Stimulated activated CD8-positive, alpha-beta memory T cell treated with anti-CD3 and anti-CD28 coated beads, Interleukin-7, amount 100 ng/mL, for 4 hours (primary cell): ENCODE measurements at places on chromosomes 2 and 18.

GRCh38 chr18:49734836-49735235 lies 78.5 kb downstream of the ACAA2 start:
- no peak for DNase-seq

- no peak for DNase-seq
Observed at GRCh38 chr2:184597571-184597991, 748 bp upstream of the ZNF804A start.

DNA sequence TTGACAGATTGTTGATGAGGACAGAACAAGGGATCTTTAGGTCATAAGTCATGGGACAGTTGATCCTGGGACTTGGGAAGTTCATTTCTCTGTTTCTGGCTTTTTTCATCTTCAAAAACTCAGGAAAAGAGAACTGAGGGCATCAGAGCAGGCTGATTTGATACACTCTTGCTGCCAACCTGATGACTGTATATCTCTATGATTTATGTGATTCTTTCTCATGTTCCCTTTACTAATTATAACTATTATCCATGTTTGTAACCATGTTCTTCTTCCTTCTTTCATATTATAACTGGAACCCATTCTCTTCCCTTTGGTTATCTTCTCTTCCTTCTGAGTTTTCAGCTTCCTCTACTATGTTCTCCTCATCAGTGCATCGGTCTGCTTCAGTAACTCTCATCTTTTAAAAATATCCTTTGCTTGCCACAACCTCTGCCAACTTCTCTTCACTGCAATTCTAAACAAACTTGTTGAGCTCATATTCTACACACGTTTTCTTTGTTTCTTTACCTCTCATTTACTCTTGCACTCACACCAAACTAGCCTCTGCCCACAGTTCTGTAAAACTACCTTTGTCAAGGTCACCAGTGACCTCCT lies 13.5 kb downstream of the RASGRP3 start:
- no peak for DNase-seq

DNA sequence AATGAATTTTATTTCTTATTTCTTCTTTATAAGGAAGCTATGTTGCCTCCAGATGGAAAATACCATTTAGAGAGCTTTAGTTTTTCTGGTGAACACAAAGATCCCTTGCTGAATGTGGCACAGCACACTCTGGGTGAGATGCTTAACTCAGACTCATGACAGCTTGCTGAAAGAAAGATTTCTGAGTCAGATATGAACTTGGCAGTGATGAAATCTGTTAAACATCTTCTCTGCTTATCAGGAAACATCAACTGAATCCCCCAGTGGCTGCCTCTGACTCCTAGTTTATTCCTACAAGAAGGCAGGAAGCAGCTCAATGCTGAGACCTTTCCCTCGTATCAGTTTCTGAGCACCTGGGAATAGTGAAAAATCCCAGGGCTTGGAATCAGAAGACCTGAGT lies 162.8 kb downstream of the OSR1 start:
- no peak for DNase-seq

GRCh38 chr2:175872005-175872348 lies 130.1 kb downstream of the LNPK start:
- DNase-seq, result no peak

GRCh38 chr2:201358684-201359083 lies 1.5 kb upstream of the FLACC1 start:
- no peak for DNase-seq

DNA sequence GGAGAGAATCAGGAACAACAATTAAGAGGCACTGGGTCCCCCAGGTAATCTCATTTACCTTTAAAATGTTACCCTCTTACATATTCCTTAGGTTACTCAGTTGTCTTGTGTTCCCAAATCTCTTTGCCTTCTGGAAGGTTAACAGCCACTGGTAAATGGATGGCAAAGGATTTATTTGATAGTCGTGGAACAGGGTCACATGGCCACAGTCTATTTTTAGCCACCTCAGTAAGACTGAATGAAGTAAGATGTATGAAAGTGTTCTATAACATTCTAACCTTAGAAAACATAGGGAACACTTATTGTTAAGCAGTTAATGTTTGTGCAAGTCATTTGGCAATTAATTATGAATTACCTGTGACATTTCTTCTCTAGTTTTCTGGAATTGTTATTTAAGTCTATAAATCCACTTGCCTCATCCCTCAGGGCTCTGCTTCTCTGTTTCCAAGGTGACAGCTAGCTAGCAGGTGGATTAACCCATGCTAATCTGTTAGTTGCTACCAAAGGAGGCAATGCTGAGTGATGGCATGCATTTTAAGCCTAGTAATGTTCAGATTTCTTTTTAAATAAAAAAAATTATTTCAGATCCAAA lies 211.0 kb downstream of the PIK3C3 start:
- no peak for DNase-seq

- no peak for DNase-seq
Observed at GRCh38 chr2:33371304-33372090, 105.0 kb upstream of the RASGRP3 start.

GRCh38 chr2:223457301-223457700 lies 144.9 kb downstream of the SCG2 start:
- no peak for DNase-seq

DNA sequence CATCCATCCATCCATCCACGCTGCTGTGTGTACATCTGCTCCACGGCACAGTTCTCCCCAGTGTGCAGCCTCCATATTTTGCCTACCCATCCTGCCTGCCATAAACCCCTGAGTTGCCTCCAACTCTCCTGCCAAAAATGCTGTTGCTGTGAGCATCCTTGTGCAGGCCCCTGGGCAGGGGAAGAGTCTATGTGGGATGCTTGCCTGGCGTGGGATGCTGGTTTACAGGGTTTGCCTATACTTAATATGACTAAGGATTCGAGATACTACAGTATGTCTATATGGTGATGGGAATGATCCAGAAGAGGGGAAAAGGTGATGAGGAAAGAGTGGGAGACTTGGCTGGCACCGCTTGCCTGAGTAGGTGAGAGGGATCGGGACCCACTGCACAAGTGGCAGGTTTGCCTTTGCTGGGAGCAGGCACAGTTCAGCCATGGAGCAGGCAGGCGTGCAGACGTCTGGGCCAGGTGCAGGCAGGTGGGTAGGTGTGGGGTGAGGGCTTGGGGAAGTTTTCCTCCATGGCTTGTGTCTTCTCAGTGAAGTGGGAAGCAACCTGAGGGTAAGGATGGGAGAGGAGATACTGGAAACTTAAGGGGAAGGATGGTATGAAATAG lies 30.2 kb upstream of the FAHD2A start:
- DNase-seq, result no peak

- DNase-seq, result no peak
Observed at GRCh38 chr2:145845207-145845894, 1325.4 kb upstream of the ZEB2 start.

- DNase-seq, result no peak
Observed at GRCh38 chr18:51767293-51767692, 569.8 kb upstream of the MEX3C start.

GRCh38 chr18:24534737-24535136 lies 74.3 kb downstream of the HRH4 start:
- no peak for DNase-seq

- DNase-seq, result no peak
Observed at GRCh38 chr2:55880416-55881143, 43.0 kb downstream of the EFEMP1 start.

GRCh38 chr2:56834686-56835085 lies 650.9 kb downstream of the CCDC85A start:
- no peak for DNase-seq

GRCh38 chr2:126658905-126659561 lies 3.1 kb downstream of the GYPC start:
- peak; percentile 49 for DNase-seq

GRCh38 chr18:24456549-24456948 lies 3.9 kb upstream of the HRH4 start:
- no peak for DNase-seq

- DNase-seq, result no peak
Observed at GRCh38 chr2:203789618-203790017, 78.0 kb upstream of the CTLA4 start.

DNA sequence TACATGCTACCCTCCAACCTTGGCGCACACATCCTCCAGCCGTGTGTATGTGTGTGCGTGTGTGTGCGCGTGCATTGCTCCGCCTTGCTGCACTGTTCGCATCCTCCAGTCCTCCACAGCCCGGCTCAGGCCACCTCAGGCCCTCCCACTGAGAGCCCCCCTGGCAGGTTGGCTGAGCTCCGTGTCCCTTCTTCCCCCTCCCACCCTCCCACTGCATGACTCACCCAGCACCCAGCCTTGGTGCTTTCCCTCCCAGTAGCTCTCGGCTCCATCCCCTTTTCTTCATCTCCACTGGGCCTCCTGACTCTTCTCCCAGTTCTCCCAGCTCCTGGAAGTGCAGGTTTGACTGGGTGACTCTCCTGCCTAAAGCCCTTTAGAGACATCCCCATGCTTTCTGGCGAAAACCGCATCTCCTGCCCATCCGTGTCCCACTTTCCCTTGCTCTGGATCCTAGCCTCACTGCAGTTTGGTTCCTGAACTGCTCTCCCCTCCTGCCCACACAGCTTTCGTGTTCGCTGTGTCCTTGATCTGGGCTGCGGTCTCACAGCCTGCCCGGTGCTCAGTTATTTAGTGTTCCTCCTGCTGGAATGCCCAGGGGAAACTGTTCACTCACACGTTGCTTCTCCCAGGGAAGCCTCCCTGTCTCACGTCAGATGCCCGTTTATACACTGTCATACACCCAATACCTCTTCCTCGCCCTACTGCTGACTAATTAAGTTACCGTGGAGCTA lies 4.9 kb downstream of the TMEM177 start:
- no peak for DNase-seq

- DNase-seq, result no peak
Observed at GRCh38 chr2:217026569-217026968, 166.7 kb upstream of the TNP1 start.

DNA sequence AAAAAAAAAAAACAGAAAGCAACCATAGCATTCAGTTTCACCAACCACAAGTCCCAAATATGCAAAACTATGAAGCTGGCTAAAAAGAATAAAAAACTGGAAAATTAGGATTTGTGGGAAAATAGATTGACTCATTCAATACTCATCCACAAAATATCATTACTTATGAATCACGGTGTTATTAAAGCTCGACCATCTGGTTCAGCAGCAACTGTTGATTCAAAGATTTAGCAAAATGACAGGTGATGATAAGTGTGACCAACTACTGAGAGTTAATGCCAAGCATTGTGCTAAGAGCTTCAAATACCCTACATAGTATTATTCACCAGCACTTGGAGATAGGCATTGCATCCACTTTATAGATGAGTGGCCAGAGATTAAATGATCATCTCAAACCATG lies 26.2 kb upstream of the XDH start:
- no peak for DNase-seq

GRCh38 chr2:237287872-237288271 lies 126.1 kb downstream of the COL6A3 start:
- DNase-seq, result no peak

DNA sequence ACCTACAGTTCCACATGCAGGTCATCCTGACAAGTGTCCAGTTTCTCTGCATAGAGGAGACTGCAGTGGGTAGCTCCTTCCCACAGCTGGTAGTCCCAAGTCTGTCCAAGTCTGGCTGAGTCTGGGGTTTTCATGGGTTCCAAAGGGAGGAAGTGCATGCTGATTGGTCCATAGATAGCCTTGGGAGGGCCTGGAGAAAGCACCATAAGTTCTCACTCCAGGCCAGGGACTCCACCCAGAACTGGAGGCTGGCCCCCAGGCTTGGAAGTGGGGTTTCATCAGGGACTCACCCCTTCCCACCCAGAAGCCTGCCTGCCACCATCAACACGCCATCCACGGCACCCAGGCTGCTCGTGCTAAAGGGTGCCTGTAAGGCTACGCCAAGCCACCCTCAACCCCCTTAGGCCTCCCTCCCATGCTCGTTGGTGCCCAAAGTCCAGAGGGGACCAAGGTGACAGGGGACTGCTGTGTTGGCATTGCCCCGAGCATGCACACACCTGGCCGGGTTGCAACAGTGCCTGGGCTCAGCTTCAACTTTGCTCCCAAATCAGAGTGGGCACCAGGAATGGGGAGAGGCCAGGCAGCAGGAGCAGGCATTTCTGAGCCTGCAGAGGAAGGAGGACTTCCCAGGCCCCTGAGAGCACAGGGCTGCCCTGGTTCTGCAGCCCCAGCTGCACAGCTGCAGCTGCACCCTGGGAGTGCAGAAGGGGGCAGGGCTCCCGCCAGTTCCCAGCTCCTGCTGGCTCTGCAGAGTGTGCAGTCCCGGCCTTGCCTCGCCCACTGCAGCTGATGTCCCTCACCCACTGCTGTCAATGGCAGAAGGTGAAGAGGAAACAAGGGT lies 116.5 kb upstream of the MAP2 start:
- no peak for DNase-seq

DNA sequence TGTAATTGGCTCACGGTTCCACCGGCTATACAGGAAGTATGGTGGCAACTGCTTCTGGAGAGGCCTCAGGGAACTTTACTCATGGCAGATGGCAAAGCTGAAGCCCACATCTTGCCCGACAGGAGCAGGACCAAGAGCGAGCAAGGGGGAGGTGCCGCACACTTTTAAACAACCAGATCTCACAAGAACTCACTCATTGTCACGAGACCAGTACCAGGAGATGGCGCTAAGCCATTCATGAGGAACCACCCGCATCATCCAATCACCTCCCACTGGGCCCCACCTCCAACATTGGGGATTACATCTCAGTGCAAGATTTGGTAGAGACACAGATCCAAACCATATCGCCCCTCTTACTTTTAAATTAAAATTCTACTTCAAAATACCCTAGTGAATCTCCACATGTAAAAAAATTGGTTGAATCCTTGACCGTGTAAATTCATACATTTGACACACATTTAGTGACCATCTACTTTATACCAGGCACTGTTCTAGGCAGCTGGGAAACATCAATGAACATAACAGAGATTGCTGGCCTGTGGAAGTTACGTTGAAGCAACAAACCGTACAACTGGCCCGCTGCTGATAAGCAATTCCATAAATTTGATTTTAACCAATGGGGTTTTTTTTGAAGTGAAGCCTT lies 87.6 kb downstream of the ALPK2 start:
- DNase-seq, result no peak

- no peak for DNase-seq
Observed at GRCh38 chr18:79918615-79919011, 32.8 kb downstream of the SLC66A2 start.

- DNase-seq, result no peak
Observed at GRCh38 chr2:70891572-70892357, 43.9 kb upstream of the ATP6V1B1 start.

DNA sequence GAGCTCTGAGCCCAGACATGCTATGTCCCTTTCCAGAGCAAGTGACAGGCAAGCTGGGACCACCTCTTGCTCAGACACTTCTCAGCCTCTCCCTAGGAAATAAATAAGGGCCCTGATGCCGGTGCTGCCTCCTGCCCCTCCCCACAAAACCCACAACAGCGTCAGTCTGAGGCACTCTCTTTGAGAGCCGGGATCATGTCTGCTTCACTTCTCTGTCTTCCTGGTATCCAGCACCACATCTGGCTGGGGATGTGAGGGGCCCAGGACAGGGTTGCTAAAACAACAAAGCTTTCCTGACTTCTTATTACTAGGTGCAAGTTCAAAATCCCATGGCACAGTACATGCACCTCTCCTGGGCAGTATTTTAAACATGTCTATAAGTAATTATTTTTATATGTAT lies 103.9 kb upstream of the GLI2 start:
- DNase-seq, result no peak

DNA sequence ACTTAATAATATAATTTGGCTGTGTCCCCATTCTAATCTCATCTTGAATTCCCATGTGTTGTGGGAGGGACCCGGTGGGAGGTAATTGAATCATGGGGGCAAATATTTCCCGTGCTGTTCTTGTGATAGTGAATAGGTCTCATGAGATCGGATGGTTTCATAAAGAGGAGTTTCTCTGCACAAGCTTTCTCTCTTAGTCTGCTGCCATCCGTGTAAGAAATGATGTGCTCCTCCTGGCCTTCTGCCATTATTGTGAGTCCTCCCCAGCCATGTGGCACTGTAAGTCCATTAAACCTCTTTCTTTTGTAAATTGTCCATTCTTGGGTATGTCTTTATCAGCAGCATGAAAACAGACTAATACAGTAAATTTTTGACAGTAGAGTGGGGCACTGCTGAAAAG lies 102.5 kb upstream of the LTBP1 start:
- no peak for DNase-seq
